ENCODE measurements at places on chromosomes 13 and 19.

GRCh38 chr19:30092721-30093569, 150.9 kb downstream of the URI1 start:
- DNase-seq = no peak

GRCh38 chr19:16343156-16343555, 18.5 kb downstream of the KLF2 start:
- DNase-seq = peak; percentile 60

DNA sequence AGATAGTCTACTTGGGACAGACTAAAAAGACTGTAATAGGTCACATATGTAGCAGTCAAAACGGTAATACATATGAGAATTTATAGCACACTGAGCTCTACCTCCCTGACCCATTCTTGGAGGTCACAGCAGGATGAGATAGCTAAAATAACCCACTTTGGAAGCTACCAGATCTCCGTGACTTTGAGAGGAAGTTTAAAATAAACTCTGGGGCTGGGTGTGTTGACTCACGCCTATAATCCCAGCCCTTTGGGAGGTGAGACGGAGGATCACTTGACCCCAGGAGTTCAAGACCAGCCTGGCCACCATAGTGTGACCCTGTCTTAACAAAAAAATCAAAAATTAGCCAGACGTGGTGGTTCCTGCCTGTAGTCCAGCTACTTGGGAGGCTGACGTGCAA, 45.3 kb downstream of the DHRS12 start:
- DNase-seq = no peak

GRCh38 chr19:17517898-17518297, 6.4 kb downstream of the PGLS start:
- DNase-seq = no peak
